ENCODE measurements at places on chromosomes 13 and 19.

GRCh38 chr13:40407567-40407966 is 258.9 kb downstream of the FOXO1 start:
- DNase-seq = no peak

- DNase-seq = no peak
Measured at GRCh38 chr19:33621065-33621785, 528 bp upstream of the CHST8 start.

DNA sequence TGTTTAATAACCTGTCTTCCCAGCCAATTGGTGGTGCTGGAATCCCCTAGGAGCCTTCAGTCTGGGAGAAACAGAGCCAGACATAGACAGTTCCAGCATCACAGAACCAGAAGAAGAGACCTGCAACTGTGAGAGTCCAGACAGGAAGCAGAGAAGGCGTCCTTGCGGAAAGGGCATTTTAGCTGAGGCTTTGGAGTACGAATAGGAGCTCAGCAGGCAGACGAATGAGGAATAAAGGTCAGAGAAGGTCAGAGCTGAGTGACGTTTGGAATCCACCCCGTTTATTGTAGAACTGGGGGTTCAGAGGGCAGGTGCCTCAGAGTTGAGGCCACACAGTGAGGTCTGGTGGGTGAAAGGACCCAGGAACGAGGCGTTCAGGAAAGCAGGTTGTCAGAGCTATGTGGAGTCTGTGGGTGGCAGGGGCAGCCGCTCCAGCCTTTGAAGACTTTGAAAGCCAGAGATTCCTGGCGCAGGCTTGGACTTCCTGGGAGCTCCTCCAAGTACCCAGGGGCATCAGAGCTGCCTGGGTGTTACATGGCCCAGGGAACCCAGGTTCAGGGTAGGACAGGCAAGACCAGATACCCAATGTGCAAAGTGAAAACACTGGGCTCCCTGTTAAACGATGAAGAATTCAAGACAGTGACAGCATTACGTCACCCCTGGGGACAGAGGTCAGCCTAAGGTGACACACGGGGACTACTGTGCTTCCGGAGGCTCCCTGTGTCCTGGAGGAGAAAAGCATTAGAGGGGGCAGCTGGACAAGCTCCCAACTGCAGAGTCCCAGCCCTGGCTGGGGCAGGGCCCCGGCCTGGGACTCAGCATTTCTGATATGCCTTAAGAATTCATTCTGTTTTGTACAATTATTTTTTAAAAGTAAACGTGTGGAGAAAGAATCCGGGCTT is 5.5 kb downstream of the ARRDC2 start:
- DNase-seq = no peak

DNA sequence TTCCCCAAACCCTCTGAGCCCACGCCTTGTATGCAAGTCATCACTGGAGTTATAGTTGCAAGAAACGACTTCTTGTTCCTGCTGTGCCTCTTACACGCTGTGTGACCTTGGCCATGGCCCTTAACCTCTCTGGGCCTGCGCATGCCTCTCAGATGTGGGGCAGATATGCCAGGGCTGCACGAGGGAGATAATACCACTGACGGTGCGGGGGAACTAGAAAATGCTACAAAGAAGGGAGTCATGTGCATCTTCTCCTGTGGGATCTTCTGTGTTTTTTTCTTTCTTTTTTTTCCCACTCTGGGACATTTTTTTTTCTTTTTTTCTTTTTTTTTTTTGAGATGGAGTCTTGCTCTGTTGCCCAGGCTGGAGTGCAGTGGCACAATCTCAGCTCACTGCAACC is 4.3 kb upstream of the SAMD1 start:
- DNase-seq = no peak

DNA sequence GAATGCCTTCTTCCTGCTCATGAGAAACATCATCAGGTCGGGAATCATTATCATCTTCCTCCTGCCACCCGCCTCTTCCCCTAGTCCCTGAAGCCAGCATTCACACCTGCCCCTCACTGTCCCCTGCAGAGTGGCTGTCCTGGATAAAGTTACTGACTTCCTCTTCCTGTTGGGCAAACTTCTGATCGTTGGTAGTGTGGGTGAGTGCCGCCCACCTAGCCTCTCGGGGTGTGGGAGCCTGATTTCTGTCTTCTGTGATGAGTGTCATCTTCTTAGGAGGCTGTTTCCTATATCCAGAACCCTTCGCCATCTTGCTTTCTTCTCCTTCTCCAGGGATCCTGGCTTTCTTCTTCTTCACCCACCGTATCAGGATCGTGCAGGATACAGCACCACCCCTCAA is 12.5 kb downstream of the SLC44A2 start:
- no peak for DNase-seq

GRCh38 chr19:30665449-30665848 is 293.3 kb downstream of the ZNF536 start:
- no peak for DNase-seq

DNA sequence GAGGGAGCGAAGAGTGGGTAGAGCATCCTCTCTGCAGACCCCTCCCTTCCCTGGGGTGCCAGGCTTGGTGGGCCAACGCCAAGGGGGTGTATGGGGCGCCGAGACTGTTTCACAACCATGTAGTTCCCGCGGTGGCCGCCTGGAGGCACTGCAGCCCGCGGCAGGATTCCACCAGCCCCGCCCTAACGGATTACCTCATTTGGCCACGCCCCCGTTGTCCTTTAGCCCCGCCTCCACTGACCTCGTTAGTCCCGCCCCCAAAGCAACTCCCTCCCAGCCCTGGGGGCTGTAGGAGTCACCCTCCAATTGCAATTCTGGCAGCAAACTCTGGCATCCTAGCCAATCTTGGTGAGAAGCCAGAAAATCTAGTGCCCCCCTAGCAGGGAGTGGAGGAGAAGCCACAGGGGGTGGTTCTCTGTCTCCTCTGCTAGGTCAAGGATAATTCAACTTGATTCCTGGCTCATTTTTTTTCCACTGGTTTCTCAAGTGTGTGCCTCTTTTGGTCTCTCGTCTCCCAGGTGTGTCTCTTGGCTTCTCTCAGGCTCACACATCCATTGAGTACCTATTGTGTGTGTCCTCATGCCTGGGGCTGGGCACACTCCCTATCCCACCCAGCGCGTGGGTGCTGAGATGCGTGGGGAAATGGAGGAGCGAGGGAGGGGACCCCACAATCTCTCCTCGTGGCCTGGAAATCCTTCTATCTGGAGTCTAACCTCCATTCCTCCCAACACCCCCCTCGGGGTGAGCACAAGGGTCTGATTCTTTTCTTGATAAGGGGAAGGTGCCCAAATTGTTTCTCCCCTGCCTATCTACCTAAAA is 2.0 kb downstream of the OLFM2 start:
- DNase-seq = peak; percentile 83

- DNase-seq = no peak
Measured at GRCh38 chr13:67091603-67092002, 138.5 kb downstream of the PCDH9 start.

GRCh38 chr13:105684216-105684615 is 851.2 kb downstream of the EFNB2 start:
- no peak for DNase-seq

GRCh38 chr13:44309794-44310757 is 63.5 kb upstream of the SERP2 start:
- DNase-seq = no peak

DNA sequence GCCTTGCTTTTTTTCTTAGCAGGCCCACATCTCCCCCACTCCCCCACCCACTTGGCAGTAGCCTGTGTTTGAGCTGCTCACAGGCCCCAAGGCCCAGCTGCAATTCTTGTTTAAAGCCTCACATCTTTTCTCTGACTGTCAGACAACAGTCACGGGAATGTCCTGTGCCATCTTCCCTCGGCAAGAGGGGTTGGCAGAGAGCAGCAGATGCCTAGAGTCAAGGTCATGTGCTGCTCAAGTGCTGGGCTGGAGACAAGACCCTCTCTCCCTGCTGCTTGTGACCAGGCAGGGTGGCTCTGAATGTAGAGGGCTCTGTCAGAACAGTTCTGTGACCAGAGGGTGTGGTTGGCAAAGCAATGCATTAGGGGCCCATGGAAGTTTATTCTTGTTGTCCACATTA is 47.4 kb downstream of the BBC3 start:
- no peak for DNase-seq

Measured in HTR-8/SVneo (cell line).